H54 (cell line): ENCODE measurements at places on chromosomes 2 and 18.
A peak's percentile ranks its signal among the peaks of the same experiment; 100 is the strongest.

- DNase-seq, result no peak
Observed at GRCh38 chr2:191686729-191687128, 8.8 kb downstream of the NABP1 start.

DNA sequence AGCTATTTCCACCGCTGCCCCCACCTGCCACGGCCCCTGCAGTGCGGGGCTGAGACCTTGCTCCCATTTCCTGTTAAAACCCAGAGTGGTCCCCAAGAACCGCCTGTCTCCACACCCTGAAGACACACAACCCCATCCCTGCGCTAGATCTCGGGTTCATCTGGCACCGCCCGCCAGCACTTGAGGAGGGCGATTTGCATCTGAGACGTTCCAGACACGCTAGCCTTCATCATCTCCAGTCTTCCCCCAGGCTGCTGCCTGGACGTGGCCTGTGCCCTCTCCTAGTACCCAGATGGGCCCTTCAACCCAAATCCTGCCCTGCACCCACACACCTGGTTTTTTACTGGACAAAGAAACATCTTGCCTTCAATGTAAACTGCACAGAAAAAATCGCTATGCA, 49.8 kb downstream of the SLC66A2 start:
- no peak for DNase-seq

DNA sequence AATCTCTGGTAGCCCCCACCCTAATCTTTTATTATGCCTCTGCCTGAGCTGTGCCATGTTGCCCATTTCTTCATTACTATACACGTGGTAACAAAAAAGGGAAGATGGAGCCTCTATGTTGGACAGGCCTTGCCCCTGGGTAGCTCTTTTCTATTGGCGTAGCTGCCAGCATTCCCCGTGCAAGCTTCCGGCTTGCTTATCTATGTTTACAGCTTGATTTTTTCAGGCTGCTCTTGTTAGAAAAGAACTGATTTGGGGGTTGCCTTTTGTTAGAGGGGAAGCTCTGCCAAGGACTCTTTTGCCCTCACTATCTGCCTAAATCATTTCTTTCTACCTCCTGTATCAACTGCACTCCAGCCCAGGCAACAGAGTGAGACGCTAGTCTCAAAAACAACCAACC, 45.5 kb upstream of the ZSWIM2 start:
- DNase-seq, result no peak

DNA sequence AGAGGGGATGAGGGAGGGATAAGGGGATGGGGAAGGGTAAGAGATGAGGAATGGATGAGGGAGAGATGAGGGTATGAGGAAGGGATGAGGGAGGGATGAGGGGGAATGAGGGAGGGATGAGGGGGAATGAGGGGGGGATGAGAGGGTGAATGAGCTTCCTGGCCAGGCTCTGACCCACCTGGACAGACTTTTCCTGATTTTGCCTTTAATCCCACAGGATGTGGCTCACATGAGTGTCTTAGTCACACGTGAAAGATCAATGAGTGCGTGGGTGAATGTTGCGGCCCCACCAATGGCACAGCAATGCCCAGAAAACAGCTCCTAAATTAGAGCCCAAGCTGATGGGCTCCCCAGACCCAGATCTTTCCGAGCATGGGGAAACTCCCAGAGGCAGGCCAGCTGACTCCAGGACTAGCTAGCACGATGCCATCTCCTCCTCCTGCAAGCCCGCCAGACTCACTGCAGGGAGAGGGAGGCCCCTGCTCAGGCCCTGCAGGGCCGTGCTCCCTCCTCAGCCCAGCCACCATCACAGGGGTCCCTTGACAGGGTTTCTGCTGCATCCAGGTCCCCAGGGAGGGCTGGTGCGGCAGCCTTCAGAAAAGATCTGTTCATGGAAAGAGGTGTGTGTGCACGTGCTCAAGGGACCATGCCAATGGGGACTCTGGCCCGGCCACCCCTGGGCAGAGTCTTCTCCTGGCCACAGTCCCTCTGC, 41.4 kb downstream of the AQP12A start:
- no peak for DNase-seq

- no peak for DNase-seq
Observed at GRCh38 chr18:28372186-28372585, 195.3 kb upstream of the CDH2 start.

DNA sequence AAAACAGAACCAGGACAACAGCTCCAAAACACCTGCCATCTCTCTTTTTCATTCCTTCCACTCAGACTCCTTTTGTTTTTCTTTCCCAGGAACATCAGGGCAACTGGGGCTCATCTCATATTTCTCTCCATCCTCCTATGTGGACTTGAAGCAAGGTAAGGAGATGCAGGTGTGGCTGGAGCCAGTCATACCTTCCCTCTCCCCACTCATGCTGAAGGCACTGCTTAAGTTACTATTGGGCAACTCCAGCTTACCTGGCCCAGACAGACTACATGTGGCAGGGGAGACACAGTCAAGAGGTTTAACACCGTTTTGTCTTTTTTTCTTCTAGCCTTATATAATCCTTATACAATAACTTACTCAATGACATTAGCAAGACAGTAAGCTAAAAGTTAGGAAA, 38.4 kb downstream of the LAMA1 start:
- no peak for DNase-seq

- no peak for DNase-seq
Observed at GRCh38 chr18:36766836-36767235, 62.0 kb downstream of the TPGS2 start.

DNA sequence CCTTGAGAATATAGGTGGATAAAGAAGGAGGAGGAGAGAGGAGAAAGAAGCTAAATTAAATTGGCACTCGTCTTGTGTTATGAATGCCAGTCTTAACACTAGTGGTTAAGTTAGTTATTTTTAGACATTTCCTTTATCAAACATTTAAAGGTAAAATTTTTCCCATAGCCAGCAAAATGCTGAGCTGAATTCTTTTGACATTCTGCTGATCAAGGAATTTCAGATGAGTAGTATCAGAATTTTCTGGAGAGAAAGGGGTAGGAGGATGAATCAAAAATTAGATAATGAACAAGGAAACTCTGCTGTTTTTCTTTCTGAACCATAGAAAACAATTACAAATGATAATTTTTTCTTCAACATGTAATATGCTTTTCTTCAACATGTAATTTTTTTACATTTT, 52.5 kb downstream of the ASXL3 start:
- DNase-seq, result no peak

DNA sequence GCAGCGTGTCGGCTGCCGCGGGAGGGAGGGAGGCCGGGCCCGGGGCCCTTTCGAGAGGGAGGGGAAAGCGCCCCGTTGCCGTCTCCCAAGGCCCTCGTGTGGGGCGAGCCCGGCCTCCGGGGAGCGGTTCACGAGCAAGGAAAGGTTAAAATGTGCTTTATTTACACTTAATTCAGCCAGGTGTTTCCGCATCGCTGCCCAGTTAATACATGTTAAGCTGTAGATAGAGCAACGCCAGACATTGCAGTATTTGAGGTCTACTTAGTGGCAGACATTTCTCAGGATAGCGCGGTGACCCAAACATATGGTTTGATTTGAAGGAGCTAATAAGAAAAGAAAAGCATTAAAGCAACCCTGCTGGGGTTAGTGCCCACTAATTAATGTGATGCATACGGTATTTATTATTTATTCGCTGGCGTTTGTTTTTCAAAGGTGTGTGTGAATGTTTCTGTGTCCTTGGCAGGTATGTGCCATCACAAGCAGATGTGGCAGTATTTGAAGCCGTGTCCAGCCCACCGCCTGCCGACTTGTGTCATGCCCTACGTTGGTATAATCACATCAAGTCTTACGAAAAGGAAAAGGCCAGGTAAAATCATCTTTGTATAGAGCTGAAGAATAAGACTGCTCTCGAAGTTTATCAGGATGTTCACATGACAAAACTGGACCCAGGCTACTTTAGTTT, 571 bp downstream of the EEF1B2 start:
- peak; percentile 30 for DNase-seq

GRCh38 chr2:127857265-127857808, 618 bp downstream of the POLR2D start:
- DNase-seq, result no peak

DNA sequence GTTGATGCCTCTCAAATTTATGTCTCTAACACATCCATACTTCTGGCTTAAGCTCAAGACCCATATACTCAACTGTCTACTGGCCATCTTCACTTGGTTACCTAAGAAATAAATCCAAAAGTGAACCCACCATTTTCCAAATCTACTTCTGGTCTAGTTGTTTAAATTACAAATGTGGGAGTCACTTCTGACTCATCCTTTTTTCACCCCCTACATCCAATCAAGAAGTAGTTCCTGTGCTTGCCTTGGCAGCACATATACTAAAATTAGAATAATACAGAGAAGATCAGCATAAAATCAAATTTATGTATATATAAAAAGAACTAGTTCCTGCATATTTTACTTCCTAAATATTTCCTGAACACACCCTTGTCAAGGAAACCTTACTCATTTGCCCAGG, 53.6 kb downstream of the STRN start:
- DNase-seq, result no peak

DNA sequence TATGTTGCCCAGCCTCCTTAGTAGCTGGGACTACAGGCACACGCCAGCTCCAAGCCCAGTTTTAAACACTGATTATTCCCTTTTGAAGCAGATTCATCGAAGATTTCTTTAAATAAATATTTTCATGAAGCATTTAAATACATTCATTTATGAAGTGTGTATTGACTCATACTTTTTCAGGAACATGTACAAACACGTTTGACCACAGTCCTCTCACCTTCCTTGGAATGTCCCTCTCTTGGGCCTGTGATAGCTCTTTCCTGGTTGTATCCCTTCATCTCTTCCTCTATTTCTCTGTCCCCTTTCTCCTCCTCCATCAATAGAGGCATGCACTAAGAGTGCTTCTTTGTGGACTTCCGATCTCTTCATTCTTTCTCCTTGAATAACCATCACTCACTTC, 2.5 kb downstream of the PSTPIP2 start:
- no peak for DNase-seq

DNA sequence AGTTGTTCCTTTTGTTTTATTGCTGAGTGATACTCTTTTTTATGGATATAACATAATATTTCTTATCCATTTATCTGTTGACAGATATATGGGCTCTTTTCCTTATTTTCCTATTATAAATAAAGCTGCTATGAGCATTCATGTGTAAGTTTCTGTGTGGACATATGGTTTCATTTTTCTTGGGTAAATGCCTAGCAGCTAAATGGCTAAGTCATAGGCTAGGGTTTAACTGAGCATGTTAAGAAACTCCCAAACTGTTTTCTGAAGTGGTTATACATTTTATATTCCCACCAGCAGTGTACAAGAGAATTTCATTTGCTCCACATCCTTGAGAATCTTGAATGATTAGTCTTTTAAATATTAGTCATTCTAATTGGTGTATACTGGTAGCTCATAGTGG, 786.6 kb upstream of the CDH2 start:
- no peak for DNase-seq

GRCh38 chr2:209593930-209594329, 170.1 kb downstream of the MAP2 start:
- DNase-seq, result no peak

- no peak for DNase-seq
Observed at GRCh38 chr2:107685421-107685986, 141.2 kb upstream of the RGPD4 start.

DNA sequence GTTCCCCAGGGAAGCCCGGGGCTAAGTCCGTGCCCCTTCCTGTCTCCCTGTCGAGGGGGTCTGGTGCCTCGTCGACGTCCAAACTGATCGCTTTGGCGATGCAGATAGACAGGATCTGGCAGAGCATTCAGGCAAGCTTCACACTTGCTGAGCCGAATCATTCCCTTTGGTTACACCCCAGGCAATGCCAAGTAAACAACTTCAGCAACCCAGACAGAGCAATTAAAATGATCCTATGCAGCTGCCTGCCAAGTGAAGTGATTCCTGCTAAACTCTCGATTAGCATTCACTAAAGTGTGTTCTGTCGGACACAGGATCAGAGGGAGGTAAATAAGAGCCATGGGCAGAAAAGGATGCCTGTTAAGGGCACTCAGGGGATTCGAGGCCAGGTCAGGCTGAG, 108.2 kb upstream of the RAB12 start:
- no peak for DNase-seq

DNA sequence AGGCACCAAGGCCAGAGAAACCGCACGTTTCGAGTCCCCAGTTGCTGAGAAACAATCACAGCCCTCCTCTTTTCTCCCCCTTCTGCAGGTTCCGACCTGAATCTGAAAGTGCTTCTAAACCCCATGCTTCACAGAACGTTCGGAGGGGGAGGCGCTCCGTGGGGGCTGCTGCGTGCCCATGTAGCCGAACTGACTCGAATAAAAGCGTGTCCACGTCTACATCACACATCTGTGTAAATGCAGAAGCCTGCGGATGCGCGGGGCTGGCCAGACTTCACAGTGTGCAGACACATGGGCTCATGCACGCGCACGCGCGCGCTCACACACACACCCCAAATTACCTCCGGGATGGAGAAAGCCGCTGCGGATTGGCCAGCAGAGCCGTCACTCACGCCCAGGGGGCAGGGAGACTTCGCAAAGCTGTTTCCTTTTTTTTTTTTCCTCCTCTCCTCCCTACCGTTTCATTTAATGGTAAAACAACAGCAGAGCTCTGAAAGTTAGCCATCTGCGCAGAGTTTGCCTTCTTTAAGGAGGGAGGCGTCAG, 2.3 kb downstream of the ZNF516 start:
- DNase-seq, result peak; percentile 33

DNA sequence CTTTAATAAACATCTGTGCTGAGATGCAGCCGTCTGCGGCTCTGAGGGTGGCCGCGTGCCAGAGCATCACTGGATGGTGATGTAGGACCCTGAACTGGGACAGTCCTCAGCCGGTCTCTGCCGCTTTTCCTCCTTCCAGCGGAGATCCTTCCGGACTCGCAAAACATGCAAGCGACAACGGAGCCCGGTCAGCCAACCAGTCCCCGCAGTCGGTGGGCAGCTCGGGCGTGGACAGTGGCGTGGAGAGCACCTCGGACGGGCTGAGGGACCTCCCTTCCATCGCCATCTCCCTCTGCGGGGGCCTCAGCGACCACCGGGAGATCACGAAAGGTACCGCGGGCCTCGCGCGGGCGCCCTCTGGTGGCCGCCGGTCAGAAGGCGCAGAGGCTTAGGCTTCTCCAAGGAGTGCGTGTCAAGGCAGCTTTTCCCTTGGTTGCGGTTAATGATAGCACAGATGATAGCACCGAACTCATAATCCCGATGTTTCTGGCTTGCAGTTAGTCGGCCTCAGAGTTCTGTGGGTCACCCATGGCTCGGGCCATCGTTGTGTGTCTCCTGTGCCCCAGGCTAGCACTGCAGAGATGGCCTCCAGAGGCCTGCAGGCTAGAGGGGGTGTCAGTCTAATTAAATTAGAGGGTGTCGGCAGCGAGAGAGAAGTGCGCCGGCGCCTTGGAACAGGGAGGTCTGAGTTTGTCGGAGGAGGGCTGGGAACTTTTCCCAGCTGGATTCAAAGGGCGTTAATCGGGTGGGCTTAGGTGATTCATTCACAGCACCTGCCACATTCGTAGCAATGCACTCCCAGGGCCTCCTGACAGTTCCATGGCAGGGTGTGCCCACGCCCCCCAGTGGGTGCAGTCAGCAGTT, 38.5 kb downstream of the LPIN1 start:
- DNase-seq, result peak; percentile 63

- no peak for DNase-seq
Observed at GRCh38 chr2:183079139-183079775, 710 bp downstream of the DUSP19 start.
